Activated T-helper 1 cell treated with anti-CD3 and anti-CD28 coated beads, Interleukin-12 subunit alpha, Interleukin-12 subunit beta, Interleukin-2, Interleukin-4 antibody, amounts not matched to agents 30 ng/mL and 10 ng/mL and 1 ng/mL, durations not matched to agents 14 hours and 24 hours and 36 hours (primary cell): ENCODE measurements at places on chromosomes 16 and 17. TPM values are rescaled to one million over a fixed set of nuclear protein-coding genes. Genes with fewer than 3 reads are reported as not detected.

GRCh38 chr16:58421529-58421928 lies 29.3 kb downstream of the GINS3 start:
- no peak for DNase-seq

DNA sequence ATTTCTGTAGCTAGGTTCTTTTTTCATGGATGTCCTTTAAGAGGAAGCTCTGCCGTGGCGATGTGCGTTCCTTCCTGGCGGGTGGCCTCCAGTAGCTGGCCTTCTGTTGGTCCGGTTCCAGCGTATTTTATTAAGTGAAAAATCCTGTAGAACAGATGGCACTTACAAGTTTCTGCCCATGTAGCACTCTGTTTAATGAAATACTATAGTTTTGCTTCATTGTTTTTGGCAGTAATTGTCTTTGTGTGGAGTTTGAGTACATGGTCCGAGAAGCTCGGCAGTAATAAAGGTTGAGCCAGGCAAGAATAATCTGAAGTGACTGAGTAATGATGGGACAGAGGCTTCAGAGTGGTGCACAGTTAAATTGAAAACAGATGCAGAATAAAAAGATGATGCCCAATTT lies 20.4 kb downstream of the USP10 start:
- DNase-seq = no peak

DNA sequence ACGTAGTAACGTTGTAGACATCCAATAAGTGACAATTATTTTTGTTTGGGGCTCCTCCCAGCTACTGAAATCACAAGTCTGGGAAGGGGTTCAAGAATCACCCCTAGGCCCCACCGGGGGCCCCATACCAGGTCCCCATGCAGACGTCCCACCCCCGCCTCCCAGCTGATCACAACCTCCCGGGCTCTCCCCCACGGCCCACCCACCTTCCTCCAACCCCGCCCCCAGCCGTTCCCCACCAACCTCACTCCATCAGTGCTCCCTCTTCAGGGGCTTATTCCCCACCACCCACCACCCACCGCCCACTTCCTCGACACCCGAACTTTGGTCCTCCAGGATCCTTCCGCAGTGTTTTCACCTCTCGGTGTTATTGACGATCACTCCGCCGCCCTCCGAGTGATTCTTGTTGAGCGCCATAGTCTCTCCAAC lies 240 bp downstream of the WBP2 start:
- DNase-seq = no peak

DNA sequence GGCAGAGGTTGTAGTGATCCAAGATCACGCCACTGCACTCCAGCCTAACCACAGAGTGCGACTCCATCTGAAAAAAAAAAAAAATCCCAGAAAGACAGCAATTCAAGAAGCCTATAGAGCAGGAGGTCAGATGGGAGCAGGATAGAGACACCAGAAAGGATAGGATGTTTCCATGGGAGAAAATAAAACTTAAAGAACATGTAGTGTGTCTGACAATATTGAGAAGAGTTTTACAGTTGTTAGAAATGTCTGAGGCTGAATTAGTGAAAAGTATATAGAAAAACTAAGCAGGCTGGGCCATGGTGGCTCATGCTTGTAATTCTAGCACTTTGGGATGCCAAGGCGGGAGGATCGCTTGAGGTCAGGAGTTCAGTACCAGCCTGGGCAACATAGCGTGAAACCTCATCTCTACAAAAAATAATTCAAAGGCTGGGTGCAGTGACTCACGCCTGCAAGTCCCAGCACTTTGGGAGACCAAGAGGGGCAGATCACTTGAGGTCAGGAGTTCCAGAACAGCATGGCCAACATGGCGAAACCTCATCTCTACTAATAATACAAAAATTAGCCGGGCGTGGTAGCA lies 15.3 kb upstream of the TRIM37 start:
- DNase-seq = no peak

GRCh38 chr16:67767953-67768352 lies 38.4 kb downstream of the RANBP10 start:
- no peak for DNase-seq

GRCh38 chr17:45428050-45428617 lies 4.5 kb downstream of the ARHGAP27 start:
- peak; percentile 78 for DNase-seq

DNA sequence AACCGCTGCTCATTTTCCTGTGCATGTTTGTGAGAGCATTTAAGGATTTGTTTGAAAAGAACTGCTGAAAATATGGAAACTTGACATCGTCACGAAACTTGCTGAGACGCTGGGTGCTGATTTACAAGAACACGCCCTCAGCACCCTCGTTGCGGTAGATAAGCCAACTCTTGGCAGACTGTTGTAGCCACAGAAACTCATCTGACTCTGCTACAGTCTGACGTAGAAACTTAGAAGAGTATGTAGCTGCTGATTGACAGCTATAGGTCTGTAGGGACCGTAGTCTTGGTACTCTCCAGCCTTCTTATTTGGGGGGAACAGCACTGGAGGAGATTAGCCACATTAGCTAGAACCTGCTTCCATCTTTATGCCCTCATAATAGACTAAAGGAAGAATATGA lies 36.1 kb upstream of the MYH2 start:
- DNase-seq = no peak

- peak; percentile 38 for DNase-seq
These were observed 651 bp upstream of the EIF1 start for GRCh38 chr17:41687828-41688640.

- no peak for DNase-seq
These were observed 16.6 kb downstream of the GPR179 start for GRCh38 chr17:38326996-38327792.

SULT1A2 gene
- 0.12 and 0.41 TPM in 2 replicates for total RNA-seq

PRR15L gene
- not detected in 2 replicates for total RNA-seq

KRTAP4-1 gene
- total RNA-seq = not detected in 2 replicates

ADAD2 gene
- total RNA-seq = not detected in 2 replicates

TNP2 gene
- not detected in 2 replicates for total RNA-seq

ZCCHC14 gene
- total RNA-seq = 9.9 and 11.0 TPM in 2 replicates

SPIRE2 gene
- total RNA-seq = 1.5 and 2.7 TPM in 2 replicates
